ENCODE measurements at places on chromosomes 1 and 21.

DNA sequence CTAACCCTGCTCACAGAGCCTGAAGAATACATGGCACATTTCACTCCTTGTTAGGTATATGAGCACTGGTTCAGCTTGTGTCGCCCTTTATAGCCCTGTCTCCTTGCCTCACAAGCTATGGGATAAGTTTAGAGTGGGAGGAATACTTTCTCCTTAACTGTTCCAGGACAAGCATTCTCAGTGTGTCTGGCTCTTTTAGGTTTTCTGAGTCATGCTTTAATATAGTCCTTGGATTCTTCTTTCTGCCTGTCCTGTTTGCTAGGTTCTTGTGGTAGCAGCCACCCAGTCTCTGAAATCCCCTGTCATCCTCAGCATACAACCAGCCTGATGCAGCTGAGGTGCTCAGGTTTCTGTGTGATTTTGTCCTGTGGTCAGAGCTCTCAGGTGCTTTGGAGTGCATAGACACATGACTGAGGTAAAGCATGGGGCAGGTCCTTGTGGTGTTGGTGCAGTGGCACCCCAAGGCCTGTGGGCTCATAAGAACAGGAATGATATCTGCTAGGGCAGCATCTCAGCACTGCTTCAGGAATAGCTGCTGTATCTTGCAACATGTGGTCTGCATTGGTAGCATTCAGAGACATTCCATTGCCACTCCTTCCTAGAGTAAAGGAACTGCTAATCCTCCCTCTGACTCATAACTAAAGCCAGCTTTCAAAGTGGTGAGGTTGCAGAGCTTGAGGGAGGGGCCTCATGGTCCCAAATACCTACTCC lies 14.2 kb upstream of the CASQ2 start:
- DNase-seq = peak; percentile 91

GRCh38 chr1:10586125-10586524 lies 111.4 kb downstream of the PEX14 start:
- no peak for DNase-seq

DNA sequence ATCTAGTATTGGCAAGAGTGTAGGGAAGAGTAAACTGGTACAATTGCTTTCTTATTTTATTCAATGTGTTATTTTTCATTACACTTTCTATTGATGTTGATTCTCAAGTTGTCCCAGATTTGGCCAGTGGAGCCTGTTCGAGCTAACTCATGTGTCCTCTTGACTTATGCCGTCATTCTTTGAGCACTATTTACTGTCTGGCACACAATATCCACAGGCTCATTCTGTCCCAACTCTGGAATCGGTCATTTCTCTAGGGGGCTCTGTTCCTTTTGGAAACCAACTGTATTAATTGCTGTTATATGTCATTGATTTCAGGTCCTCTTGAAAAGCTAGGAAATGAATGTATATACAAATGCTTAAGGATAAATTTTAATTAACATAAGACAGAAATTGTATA lies 22.4 kb upstream of the SFPQ start:
- no peak for DNase-seq

DNA sequence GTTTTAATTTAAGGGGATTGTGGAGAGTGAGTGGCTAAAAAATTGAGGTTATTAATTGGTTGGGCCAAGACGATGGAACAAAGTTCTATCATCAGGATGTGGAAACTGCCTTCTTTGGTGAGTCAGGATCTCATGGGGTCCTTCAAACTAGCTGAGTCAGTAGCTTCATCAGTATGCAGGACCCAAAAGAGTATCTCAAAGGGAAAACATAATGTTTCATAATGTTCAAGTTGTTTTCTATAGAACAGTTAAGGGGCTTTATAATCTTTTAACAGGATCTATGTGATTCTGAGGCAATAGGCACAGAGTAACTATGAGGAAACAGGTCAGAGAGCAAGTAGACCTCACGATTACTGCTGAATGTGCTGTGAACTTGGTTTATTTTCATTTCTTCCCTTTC lies 3.2 kb upstream of the OLFML2B start:
- DNase-seq = no peak

DNA sequence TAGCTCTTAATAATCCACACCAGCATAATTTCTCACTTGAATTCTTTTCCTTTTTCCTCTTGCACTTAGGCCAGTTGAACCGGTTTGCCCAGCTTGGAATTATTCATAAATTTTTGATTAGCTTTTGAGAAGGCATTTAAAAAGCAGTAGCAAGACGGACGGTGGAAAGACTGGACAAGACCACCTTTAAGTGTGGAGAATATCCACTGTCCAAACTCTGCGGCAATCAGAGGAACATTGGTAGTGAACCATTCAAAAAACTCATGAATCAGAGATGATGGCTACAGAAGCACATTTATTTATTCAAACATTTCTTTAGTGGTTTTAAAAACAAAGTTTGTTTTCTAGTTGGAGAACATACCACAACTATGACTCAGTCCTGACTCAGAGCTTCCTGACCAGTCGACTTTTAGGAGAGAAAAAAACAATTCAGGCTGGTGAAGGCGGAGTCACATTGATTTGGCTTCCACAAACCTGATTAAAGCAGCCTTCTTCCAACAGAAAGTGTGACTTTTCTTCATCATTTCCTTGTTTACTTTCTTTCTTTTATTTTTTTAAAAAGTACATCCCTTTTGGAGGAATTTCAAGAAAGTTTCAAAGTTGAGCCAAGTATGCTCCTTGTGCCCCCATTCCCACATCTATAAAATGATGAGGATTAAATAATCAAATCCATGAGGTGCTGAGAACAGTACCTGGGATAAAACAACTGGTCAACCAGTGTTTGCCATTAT lies 128.8 kb downstream of the ADSS2 start:
- peak; percentile 82 for DNase-seq

- no peak for DNase-seq
Observed at GRCh38 chr1:198328458-198329032, 171.7 kb downstream of the NEK7 start.

DNA sequence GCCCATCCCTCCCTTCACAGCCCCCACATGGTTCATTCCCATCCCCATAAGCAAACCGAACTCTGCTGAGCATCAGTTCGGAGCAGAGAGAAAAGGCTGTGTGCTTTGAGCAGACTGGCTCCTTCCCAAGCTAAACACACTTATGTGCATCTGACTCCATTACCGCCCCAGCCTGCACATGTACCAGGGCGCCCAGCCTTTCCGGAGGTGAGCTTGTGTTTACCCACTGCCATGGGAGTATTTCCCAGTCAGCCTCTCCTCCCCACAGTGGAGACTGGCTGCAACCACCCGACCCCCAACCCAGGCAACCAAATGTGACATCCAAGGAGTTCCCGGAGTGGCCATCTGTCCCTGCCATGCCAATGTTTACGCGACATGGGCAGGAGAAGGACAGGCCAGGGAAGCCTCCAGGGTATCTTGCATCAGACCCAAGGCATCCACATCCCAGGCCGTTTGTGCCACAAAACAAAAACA lies 9.4 kb downstream of the TIAM1 start:
- no peak for DNase-seq

GRCh38 chr1:16249596-16250241 lies 12.7 kb upstream of the CPLANE2 start:
- DNase-seq = no peak

DNA sequence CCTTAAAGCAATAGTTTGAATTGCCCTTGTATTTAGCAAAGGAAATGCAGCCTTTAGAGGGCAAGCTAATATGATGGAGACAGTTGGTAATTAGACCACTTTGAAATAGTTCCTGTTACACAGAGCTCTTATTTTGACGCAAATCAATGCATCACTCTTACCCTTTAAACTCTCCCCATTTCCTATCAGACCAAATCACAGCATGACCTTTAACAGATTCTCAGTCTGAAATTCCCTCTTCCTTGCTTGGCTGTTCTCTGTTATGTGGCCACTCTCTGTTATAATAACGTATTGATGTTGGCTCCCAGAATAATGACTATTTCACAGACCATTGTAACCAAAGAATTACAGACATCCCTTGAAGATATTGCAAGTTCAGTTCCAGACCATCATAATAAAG lies 66.9 kb upstream of the NGF start:
- no peak for DNase-seq

DNA sequence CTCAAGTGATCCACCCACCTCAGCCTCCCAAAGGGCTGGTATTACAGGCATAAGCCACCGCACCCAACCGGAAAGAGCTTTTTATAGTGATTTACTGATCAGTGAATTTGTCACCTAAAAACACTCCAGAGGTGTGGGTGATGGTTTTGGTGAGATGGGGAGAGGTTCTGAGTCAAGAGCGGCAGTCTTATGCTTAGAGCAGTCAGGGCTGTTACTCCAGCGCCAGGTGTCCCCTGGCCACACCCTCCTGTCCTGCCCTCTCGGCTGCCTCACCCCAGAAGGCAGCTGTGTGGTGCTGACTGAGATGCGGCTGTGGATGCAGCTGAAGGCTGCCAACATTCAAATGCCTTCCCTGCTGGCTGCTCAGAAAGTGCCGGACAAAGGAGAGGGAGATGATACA lies 94.5 kb upstream of the LPGAT1 start:
- peak; percentile 31 for DNase-seq

- DNase-seq = no peak
Observed at GRCh38 chr1:156392452-156392853, 23.4 kb downstream of the RHBG start.

- no peak for DNase-seq
Observed at GRCh38 chr1:73180397-73181189, 898.3 kb upstream of the NEGR1 start.

GRCh38 chr1:109499081-109499480 lies 5.2 kb downstream of the CYB561D1 start:
- DNase-seq = no peak

DNA sequence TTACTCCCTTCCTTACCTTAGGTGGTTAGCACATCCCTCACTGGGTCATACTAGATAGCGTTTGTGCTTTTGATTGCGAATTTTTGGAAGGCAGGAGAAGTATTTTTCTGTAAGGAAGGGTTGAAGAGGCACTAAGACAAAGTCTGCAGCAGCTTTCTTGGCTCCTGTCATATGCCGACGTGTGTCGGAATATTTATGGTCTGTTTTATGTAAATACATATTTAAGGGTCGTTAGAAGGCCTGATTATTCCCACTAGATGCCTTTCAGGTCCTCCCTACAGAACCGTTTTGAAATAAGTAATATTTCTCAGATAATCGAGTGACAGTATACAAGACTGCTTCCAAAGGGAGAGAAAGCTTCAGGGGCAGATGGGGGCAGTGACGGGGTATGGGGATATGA lies 10.0 kb downstream of the RNF220 start:
- no peak for DNase-seq

DNA sequence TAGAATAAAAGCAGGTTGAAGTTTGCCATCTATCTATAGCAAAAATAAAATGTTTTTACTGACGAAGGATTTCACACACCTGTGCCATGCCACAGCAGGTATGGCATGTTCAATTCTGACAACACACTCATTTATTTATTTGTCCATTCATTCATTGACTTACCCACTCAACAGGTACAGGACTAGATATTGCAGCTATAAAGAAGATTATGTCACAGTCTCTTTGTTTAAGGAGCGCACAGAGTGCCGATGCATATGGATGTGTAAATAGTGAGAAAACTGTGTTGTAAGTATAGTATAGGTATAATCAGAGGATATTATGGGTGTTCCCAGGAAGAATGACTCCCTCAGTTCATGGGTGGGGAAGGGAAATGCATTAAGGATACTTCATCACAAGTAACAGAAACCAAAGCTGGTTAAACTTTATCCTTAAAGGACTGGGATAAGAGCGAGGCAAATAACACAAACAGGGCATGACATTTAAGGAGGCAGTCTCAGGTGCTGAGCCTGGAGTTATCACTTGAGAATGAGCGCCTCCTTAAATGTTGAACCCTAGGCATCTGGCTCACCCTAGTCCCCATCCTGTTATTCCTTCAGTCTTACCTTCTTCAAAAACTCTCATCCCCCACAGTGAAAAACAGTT lies 7.9 kb upstream of the ZRANB2 start:
- DNase-seq = no peak

GRCh38 chr1:160009081-160009480 lies 22.7 kb downstream of the PIGM start:
- no peak for DNase-seq

GRCh38 chr1:37167479-37167878 lies 133.2 kb upstream of the GRIK3 start:
- no peak for DNase-seq

DNA sequence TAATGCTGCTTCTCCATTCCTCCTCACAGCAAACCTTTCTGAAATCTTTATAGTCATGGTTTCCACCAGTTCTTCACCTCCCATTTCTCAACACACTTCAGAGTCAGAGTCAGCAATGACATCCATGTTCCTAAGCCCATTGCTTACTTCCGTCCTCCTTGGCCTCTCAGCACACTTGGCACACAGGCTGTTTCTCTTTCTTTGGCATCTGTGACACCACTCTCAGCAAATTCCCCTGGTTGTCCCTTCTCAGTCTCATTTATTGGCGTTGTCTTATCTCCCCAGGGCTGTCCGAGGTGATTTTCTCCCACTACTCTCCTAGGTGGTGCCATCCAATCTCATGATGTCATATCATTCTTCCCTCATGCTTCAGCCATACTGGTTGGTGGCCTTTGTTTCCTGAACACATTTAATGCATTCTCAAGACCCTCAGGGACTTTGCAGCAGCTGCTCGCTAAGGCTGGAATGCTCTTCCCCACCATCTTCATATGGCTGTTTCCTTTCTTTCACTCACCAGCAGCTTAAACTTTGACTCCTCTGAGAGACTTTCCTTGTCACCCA lies 3.3 kb upstream of the LGALS8 start:
- DNase-seq = no peak

DNA sequence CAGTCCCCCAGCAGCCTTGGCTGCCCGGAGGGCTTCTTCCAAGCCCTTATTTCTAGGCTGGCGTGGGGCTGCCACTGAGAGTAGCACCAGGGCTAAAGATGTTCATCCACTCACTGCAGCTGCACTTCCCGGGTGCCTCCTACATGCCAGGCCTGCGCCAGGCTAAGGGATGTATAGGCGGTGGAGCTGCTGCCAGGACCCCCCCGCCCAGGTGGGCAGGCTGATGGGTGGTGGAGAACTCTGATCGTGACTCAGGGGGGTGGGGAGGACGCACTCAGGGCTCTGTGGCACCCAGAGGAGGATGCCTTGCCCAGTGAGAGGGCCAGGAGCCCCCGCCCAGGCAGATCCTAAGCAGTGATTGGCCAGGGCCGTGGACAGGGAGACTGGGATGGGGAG lies 34.1 kb downstream of the CFAP74 start:
- DNase-seq = no peak

DNA sequence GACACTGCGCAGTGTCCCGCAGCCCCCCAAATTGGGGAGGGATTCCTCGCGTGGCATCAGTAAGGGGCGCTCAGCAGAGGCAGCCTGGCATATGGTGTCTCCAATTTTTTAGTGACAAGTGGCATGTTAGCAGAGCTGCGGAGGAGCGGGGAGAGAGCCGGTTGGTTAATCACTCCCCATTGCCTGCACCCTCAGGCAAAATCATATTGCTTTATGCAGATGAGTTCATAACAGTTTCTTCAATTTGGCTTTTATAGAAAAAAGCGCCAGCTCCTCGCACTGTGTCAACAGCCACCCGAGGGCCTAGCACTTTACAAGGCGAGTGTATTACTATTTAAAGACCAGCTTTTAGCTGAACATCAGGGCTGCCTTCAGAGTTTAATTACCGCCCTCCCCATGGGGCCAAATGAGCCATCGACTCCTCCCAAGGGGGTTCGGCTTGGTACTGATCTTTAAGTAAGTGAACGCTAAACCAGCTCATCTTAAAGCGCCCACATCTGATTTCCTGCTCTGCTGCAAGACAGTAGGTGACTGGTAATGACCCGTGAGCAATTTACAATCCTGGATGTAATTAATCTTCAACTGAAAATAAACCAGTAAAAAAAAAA lies 298.9 kb downstream of the DSCAM start:
- no peak for DNase-seq

All from urothelium cell line (cell line).